Tibial nerve (tissue), 4 donors: ENCODE measurements at places on chromosomes 4 and X.

DNA sequence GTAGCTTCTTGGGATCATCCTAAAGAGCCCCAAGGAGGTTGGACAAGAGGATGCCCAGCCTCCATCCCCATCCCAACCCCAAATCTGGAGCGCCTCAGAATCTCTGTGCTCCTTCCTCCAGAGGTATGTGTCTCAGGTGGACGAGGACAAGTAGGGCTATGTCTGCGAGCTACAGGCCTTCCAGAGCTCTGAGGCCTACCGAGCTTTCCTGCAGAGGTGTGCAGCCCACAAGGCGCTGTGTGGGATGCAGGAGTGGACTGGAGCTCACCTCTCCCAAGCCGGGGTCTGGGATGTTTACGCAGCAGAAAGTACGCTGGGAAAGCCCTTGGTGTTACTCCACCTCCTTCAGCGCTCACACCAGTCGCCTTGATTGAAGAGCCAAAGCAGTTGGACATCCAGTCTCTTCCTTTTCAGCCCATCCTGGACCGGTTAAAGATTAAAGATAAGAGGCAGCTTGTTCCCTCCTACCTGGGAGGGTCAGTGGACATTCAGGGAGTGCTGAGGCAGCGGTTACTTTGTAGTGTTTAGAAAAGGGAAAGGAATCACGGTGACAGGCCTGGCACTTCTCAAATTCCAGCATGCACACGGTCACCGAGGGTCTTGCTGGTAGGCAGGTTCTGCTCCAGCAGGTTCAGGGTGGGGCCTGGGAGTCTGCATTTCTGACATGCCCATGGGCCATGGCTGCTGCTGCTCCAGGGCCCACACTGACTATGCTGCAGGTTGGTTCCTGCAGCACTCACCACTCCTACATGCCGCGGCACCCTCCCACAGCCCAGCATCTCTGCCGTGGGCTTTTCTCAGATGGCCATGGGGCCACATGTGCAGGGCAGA lies 29.5 kb upstream of the JAKMIP1 start:
- no peak for DNase-seq

DNA sequence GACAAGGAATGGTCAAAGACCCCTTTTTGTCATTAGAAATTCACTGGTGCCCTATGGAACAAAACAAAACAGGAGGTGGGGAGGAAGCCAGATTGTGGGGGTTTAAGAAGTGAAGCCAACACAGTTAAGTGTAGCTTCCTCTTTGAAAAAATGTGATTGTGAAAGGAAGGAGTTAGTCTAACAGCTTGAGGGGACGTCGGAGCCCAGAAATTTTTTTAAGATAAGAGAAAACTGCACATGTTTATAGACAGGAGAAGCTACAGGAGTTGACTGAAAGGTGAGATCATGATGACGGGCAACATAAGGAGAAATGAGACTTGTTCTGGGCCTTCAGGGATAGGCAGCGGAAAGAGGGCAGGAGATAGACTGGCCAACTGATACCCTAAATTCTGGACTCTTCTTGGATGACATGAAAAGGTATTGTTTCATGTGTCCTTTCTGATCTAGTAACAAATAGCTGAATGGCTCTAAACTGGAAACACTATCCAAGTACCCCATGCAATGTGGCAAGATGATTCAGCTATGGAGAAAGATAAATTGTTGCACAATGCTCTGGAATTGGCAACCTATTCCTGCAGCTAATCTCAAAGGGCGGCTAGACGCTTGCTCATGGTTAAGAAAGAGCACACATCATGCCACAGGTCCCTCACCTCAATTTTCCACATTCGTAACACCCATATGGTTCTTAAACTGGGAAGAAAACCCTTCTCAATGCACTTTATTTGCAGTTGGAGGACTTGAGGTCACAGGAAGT lies 3.7 kb upstream of the HDAC8 start:
- DNase-seq, result peak; percentile 4

GRCh38 chr4:16686195-16686594 lies 212.2 kb downstream of the LDB2 start:
- no peak for DNase-seq

DNA sequence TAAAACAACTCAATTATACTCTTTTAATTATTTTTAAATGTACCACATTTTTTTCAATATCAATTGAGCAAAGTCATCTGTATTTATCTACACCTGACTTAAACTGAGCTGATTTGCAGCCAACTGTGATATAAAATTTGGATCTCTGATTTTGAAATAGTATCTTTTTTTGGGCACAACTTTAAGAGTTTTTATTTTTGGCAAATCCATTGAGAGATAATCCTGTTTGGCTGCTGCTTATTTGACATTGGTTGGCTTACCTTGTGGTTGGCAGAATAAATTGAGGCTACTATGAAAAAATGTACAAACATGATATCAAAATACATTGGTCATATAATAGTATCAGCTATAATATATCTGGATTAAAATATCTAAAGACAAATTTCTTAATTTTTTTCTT lies 656.0 kb upstream of the NDST4 start:
- no peak for DNase-seq
